Glomerular endothelial cell (primary cell): ENCODE measurements at places on chromosomes 16 and 17. TPM values are rescaled to one million over a fixed set of nuclear protein-coding genes. Genes with fewer than 3 reads are reported as not detected.

LGALS9B gene
- not detected in 2 replicates for total RNA-seq

C16orf87 gene
- 6.8 and 7.7 TPM in 2 replicates for total RNA-seq

SMARCE1 gene
- total RNA-seq: 104 and 106 TPM in 2 replicates

ACSM2A gene
- total RNA-seq: not detected in 2 replicates

C16orf92 gene
- total RNA-seq: not detected in 2 replicates
